ENCODE measurements at places on chromosomes 2 and 18.

DNA sequence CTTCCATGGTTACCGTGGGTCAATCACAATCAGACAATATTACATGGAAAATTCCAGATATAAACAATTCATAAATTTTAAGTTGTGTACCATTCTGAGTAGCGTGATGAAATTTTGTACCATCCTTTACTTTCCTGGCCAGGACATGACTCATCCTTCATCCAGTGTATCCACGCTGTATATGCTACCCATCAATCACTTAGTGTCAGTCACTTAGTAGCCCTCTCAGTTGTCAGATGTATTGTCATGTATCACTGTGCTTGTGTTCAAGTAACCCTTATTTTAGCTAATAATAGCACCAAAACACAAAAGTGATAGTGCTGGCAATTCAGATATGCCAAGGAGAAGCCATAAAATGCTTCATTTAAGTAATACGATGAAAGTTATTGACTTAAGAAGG, 282.6 kb downstream of the CPS1 start:
- DNase-seq, result no peak
- no peaks in the 10 kb centered on the region for H3K4me1 ChIP-seq
- H3K27me3 ChIP-seq, result no peaks in the 10 kb centered on the region

GRCh38 chr2:8169443-8169842, 512.4 kb upstream of the ID2 start:
- no peak for DNase-seq
- H3K4me1 ChIP-seq, result peaks cover 6% of the 10 kb centered on the region
- H3K27me3 ChIP-seq, result no peaks in the 10 kb centered on the region
- no peak overlapping the region for H3K4me3 ChIP-seq
- peaks cover 5% of the 10 kb centered on the region for H3K36me3 ChIP-seq

DNA sequence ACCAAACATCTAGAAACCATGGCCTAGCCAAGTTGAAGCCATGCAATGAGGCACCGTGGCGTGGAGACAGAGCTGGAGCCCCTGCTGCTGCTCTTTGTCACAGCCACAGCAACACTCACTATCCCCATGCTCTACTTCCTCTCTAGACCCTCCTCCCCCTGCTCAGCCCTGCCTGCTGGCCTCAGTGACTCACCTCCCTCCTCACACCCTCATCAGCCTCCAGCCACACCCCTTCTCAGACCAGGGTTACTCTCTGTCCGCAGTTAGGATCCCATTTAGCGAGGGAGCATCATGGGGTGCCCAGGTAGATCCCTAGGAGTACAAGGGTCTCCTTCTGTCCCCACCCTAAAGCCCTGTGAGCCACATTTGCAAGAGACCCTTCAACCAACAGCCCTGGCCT, 25.4 kb upstream of the SOX11 start:
- no peaks in the 10 kb centered on the region for H3K4me1 ChIP-seq
- H3K36me3 ChIP-seq, result no peaks in the 10 kb centered on the region
- H3K4me3 ChIP-seq, result no peak overlapping the region
- no peaks in the 10 kb centered on the region for H3K27me3 ChIP-seq
- DNase-seq, result no peak
- no peak overlapping the region for H3K27ac ChIP-seq

- H3K4me3 ChIP-seq, result no peak overlapping the region
- H3K27ac ChIP-seq, result no peak overlapping the region
- no peaks in the 10 kb centered on the region for H3K27me3 ChIP-seq
- DNase-seq, result no peak
Observed at GRCh38 chr18:38654946-38655345, 1089.3 kb upstream of the CELF4 start.

DNA sequence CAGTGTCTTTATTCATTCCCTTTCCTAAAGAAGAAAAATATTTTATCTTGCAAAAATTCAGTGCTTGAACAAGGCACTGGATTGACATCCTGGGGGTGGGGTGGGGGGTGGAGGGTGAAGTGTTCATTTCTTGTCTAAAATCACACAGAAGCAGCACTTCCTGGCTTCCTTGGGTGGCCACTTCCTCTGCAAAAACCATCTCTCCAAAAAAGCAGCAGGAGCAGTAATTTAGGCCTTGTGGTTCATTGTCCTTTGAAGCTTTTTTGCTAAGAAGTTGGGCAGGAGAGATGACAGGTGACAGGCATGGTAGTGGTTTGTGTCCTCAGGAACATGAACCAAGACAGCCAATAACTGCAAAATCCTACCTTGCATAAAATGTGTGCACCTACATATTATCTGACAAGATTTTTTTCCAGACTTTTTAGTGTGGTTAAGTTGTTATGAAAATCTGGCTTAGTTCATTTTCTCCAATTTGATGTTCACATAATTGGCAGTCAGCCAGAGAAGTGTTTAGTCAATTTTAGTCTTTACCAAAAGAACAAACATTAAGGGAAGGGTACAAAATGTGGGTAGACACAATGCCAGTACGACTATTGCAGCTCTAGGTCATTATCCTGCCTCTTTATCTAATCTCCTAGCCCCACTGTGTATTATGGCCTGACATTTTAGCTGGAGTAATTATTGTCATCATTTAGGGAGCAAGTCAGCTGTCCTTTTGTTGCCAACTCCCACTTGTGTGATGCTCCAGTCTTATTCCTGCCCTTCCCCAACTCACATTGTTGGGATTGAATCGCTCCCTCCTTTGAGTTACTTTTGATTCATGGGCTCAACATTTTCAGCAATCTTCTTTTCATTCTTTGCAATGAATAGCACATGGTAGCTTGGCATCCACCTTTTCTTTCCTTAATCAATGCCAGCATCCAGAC, 177.2 kb downstream of the MYO3B start:
- DNase-seq, result no peak
- H3K4me1 ChIP-seq, result peaks cover 10% of the 10 kb centered on the region
- H3K27me3 ChIP-seq, result peaks cover 26% of the 10 kb centered on the region
- H3K27ac ChIP-seq, result no peak overlapping the region

DNA sequence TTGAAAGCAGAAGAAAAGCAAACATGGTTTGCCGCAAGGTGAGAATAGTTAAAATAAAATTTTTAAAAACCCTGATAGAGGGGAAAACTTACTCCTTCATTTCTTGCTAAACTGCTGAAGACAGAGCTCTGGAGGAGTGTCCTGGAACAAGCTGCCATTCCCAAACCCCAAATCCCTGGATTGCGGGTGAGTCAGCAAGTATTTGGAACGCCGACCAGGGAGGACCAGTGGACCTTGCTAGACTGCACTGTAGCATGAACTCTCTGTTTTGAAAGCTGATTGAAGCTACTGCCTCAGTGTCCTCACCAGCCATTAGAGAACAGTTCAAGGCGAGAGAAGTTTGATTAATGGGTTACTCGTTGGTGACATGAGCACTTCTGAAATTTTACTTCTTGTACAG, 99.4 kb upstream of the RASGRP3 start:
- peaks cover 8% of the 10 kb centered on the region for H3K27me3 ChIP-seq
- no peak for DNase-seq
- H3K4me3 ChIP-seq, result no peak overlapping the region
- no peak overlapping the region for H3K27ac ChIP-seq

DNA sequence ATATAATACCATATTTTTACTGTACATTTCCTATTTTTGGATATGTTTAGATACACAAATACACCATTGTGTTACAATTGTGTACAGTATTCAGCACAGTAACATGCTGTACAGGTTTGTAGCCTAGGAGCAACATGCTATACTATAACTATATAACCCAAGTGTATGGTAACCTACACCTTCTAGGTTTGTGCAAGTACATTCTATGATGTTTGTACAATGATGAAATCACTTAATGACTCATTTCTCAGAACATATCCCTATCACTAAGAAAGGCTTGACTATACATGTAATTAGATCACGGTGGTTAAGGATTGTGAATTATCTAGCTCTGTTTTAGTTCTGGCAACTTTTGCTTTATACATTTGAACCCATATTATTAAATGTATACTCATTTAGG, 31.3 kb downstream of the NPHP1 start:
- H3K27me3 ChIP-seq, result peaks cover 20% of the 10 kb centered on the region
- H3K36me3 ChIP-seq, result no peaks in the 10 kb centered on the region
- no peak for DNase-seq
- H3K27ac ChIP-seq, result no peak overlapping the region

GRCh38 chr2:9415516-9416169, 7.7 kb downstream of the ITGB1BP1 start:
- H3K27me3 ChIP-seq, result no peaks in the 10 kb centered on the region
- peaks cover 20% of the 10 kb centered on the region for H3K4me1 ChIP-seq
- H3K27ac ChIP-seq, result peak overlapping the region; percentile 19
- H3K36me3 ChIP-seq, result peaks cover 3% of the 10 kb centered on the region
- no peak overlapping the region for H3K4me3 ChIP-seq
- DNase-seq, result no peak

DNA sequence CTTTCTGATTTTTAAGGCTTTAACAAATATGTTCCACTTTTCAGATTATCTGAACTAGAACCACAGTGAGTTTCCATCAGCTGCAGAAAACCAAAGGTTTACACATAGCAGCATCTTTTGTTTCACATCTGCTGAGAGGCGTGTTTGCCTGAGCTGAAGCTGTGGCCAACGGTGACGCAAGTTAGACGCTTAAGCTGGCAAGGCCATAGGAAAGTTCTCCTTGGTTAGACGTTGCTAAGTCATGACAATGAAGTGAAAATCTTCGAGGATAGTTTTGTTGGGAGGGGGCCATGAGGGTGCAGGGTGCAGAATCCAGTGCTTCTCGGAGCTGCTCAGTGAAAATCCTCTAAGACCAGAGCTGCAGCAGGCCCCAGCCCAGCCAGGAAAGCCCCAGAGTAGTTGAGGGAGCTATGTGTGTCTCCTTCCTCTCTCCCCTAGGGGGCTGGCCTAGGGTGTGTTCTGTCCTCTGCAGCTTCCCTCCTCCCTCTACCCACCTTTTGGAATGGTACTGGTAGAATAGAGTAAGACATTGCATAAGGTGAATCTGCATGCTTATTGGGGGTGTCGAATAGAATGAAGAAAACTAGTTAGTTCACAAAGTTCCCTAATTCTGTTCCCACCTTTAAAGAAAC, 105.4 kb downstream of the FHOD3 start:
- H3K36me3 ChIP-seq, result no peaks in the 10 kb centered on the region
- no peaks in the 10 kb centered on the region for H3K4me1 ChIP-seq
- no peak overlapping the region for H3K27ac ChIP-seq
- DNase-seq, result no peak
- no peak overlapping the region for H3K4me3 ChIP-seq

GRCh38 chr2:222504719-222505118, 80.4 kb downstream of the SGPP2 start:
- no peaks in the 10 kb centered on the region for H3K36me3 ChIP-seq
- H3K4me3 ChIP-seq, result no peak overlapping the region
- no peaks in the 10 kb centered on the region for H3K27me3 ChIP-seq
- DNase-seq, result no peak
- H3K27ac ChIP-seq, result no peak overlapping the region

DNA sequence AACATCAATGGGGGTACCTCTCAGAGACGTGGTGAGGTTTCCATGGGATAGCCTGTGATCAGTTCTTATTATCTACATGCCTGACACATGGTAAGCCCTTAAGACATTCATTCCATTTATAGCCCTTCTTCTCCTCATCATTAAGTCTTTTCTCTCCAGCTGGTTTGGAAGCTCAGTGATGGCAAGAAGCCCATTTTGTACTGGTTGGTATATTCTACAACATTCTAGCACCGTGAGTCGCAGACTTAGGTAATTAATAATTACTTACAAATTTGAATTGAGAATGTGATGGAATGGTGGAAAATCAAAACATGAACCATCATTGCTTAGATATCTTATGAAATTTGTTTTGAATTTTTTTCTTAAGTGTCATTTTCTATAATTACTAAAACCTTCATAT, 472.6 kb downstream of the DLGAP1 start:
- no peak for DNase-seq
- no peak overlapping the region for H3K4me3 ChIP-seq
- H3K27me3 ChIP-seq, result no peaks in the 10 kb centered on the region
- H3K36me3 ChIP-seq, result no peaks in the 10 kb centered on the region
- no peak overlapping the region for H3K27ac ChIP-seq

DNA sequence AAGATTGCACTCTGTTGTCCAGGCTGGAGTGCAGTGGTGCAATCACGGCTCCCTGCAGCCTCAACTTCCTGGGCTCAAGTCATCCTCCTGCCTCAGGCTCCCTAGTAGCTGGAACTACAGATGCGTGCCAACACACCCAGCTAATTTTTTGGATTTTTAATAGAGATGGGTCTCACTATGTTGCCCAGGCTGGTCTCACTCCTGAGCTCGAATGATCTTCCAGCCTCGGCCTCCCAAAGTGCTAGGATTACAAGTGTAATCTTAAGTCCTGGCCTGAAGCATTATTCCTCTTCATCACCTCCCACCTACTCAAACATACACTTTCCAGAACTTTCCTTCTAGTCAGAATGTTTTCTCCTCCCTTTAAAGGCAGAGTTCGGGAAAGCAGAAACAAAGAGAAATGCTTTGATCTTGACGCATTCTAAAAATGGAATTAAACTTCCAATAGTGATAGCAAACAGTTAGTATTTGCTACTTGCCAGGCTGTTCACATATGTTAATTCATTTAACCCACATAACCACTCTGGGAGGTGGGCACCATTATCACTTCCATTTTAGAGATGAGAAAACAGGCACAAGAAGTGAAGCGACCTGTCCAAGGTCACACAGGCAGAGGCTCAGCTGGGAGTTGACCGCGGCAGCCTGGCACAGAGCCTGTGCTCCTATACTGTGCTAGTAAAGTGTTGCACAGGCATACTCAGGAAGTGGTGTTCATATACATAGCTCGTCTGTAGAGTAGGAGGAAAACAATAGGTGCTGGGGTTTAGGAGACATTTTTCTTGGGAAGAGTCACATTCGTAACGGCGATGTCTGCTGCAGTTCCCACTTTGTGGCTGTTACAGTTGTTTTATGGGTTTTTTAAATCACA, 24.6 kb downstream of the TEX44 start:
- H3K4me1 ChIP-seq, result peaks cover 26% of the 10 kb centered on the region
- peak overlapping the region; percentile 49 for H3K27ac ChIP-seq
- H3K27me3 ChIP-seq, result no peaks in the 10 kb centered on the region
- H3K36me3 ChIP-seq, result no peaks in the 10 kb centered on the region
- H3K4me3 ChIP-seq, result no peak overlapping the region

DNA sequence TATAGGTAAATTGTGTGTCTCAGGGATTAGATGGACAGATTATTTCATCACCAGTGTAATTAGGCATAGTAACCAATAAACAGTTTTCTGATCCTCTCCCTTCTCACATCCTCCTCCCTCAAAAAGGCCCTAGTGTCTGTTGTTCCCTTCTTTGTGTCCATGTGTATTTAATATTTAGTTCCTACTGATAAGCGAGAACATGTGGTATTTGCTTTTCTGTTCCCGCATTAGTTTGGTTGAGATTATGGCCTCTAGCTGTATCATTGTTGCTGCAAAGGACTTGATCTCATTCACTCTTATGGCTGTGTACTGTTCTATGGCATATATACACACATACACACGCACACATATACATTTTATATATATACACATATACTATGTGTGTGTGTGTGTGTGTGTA, 866.2 kb downstream of the CCDC85A start:
- H3K27ac ChIP-seq, result no peak overlapping the region
- H3K4me3 ChIP-seq, result no peak overlapping the region
- H3K27me3 ChIP-seq, result no peaks in the 10 kb centered on the region
- no peaks in the 10 kb centered on the region for H3K4me1 ChIP-seq

DNA sequence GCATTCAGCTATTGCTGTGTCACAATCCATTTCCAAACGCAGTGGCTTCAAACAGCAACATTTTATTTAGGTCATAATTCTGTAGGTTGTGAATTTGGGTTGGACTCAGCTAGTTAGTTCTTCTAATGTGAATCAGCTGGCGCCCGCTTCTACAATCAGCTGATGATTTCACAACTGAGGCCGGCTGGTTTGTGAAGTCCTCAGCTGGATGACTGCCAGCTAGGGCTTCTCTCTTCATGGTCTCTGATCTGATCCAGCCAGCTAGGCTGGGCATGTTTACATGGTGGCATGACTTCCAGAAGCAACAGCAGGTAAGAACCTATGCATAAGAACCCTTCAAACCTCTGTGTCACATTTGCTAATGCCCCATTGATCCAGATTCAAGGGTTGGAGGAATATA, 172.0 kb downstream of the SLC4A10 start:
- no peak for DNase-seq
- H3K4me3 ChIP-seq, result no peak overlapping the region
- no peaks in the 10 kb centered on the region for H3K27me3 ChIP-seq
- H3K36me3 ChIP-seq, result peaks cover 2% of the 10 kb centered on the region
- H3K27ac ChIP-seq, result no peak overlapping the region
